Daoy (cell line): ENCODE measurements at places on chromosomes 1 and 21.

- DNase-seq = no peak
These were observed 1.7 kb downstream of the PRRX1 start for GRCh38 chr1:170665629-170666028.

DNA sequence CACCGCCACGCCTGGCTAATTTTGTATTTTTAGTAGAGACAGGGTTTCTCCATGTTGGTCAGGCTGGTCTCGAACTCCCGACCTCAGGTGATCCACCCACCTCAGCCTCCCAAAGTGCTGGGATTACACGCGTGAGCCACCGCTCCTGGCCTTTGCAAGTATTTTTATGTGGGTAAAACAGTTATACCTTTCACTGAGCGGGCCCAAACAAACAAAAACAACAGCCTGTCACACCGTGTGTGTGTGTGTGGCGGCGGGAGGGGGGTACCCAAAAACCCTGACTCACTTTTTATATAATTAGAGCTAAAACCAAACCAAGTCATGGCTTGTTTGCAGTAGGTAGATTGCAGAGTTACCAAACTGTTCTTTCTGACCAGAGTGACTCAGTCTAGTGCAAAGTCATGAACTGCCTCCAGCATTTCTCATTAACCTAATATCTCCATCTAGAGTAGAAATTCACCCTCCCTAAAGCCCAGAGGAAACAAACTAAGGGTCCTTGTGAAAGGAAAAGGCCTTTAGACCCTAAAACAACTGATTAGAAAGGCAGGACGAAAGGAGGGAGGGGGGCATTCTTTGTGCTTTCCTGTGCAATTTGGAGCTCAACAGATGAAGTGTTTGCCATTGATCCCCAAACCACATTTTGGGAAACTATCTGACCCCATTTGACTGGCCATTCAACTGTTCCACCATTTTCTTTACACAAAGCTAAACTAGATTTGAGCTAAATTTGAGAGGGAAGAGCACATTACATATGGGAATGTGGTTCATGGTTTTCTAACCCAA is 181.0 kb downstream of the DHRS3 start:
- peak; percentile 79 for DNase-seq

DNA sequence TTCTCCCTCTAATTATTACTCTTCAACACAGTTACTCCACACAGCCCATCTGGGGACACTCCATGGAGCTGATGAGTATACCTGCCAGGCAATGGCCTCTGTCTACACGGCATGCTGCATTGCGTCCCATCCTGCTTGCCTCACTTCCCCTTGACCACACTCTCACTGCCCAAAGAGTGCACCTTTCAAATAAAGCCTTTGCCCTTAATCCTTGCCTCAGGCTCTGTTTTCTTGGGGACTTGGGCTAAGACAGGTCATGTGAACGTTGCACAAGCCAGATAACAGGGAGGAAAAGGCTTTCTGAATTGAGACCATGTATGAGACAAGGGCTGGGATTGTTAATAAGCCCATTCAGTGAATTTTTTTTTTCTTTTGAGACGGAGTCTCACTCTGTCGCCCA is 40.0 kb upstream of the SIM2 start:
- DNase-seq = no peak

DNA sequence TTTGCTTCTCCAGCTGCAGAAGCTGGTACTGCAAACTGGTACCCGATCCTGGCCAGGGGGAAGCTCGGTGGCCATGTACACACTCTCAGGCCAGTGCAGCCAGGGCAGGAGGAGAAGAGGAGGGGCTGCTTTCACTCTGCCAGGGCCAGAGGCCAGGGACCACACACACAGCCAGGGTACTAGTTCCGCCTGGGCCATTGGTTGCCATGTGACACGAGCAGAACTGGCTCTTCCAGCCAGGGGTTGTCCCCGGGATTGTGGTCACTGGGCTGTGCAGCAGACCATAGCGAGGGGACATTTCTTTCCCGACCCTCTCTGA is 3.7 kb upstream of the SHISAL2A start:
- no peak for DNase-seq

DNA sequence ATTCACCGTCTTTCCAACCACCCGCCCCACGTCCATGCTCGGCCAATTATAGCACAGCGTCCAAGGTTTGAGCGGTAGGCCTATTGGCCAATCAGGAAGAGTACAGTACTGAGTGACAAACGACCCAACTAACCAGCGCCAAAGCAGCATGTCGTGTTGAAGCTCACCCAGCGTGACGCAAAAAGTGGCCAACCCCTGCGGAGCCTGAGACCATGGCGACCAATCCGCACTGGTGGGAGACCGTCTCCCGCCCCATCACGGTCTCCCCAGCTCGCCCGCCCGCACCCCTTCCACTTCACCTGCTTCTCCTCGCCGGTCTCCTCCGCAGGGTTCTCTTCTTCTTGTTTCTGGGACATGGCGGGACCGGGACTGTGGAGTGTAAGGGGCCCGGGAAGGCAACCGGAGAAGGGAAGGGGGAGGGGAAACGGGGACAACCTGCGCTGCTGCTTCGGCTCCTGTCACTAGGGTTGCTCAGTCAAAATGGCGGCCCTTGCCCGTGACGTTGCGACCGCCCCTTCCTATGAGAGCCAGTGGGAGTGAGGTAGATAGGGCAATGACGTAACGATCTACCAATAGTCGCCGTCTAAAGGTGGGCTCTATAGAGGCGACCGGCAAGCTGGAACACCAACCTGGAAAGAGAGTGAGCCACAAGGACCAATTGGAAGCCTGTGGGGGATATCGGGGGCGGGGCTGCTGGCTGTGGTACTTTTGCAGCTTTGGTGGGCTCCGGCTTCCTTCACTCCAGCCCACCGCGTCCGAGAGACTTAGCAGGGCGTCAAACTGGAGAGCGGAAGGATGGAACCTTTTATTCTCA is at the start of gene ENSA:
Gene ENSA, minus strand, starts transcription at position 498 of the 814 bp plus-strand sequence. Its CDS starts 142 bp downstream, at position 356.
- DNase-seq = peak; percentile 100

DNA sequence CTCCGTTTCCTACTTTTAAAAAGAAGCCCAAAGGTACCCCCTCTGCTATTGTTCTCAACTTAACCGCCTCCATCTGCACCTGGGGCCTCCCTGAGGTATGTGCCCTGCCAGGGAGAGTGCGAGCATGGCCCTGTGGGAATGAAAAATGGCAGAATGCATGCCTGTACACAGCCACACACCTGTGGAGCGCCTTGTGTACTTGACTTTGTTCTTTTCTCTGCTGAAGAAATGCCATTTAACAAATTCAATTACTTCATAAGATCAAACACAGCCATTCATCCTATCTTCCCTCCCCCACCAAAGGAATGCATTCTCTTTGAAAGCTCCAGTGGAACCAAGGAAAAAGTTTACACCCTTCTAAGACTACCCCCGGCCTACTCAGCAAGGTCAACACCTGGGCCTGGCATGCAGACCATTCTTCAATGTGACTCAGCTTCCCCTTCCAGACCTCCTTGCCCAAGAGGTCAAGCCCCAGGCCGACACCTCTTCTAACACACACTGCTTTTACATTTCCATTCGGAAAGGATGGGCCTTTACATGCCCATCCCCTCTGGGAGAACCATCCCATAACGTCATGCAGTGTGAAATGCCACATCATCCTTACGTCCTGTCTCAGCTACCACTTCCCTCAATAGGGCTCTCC is 123.7 kb downstream of the SMYD2 start:
- DNase-seq = peak; percentile 47

- DNase-seq = no peak
These were observed 50.0 kb upstream of the SLC19A1 start for GRCh38 chr21:45592208-45592619.

- no peak for DNase-seq
These were observed 168.8 kb downstream of the TNR start for GRCh38 chr1:175574566-175574965.

GRCh38 chr1:145827966-145828365 is 4.0 kb downstream of the POLR3C start:
- no peak for DNase-seq

GRCh38 chr1:108732398-108732797 is 14.1 kb upstream of the STXBP3 start:
- no peak for DNase-seq

DNA sequence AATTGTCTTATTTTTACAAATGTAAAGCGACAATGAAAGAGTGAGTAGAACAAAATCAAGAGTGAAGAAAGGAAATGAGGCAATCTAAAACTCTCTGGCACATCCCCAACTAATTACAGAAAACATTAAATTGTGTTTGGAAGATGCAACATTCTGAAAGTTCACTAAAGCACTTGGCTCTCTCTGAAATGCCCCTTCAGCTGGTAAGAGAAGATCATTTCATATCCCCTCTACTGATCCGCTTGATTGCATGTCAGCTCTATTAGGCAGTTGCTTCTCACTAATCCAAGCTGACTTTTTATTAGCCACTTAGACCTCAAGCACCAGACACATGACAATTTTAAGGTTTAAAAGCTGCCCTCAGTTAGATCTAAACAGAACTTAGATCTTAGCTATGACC is 262.8 kb upstream of the PRMT6 start:
- DNase-seq = no peak

GRCh38 chr1:95832370-95832769 is 598.4 kb downstream of the RWDD3 start:
- DNase-seq = no peak

GRCh38 chr1:173175514-173176145 is 31.5 kb downstream of the TNFSF4 start:
- no peak for DNase-seq

DNA sequence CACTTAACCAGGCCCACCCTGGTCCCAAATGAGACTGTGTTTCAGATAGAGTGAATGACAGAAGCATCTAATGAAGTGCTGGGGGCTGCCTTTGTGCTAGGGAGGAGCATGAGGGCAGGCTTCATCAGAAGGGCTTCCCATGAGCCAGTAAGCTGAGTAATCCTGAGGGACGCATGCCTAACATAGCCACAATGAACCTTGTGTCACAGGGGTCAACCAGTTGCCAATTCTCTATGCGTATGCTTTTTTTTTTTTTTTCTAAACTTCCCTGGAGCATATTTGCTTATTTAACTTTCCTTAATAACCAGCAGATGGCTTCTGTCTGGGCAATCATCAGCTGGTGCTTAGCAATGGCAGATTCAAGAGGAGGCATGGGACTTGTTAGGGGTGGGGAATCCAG is 25.5 kb upstream of the CYP2J2 start:
- no peak for DNase-seq

DNA sequence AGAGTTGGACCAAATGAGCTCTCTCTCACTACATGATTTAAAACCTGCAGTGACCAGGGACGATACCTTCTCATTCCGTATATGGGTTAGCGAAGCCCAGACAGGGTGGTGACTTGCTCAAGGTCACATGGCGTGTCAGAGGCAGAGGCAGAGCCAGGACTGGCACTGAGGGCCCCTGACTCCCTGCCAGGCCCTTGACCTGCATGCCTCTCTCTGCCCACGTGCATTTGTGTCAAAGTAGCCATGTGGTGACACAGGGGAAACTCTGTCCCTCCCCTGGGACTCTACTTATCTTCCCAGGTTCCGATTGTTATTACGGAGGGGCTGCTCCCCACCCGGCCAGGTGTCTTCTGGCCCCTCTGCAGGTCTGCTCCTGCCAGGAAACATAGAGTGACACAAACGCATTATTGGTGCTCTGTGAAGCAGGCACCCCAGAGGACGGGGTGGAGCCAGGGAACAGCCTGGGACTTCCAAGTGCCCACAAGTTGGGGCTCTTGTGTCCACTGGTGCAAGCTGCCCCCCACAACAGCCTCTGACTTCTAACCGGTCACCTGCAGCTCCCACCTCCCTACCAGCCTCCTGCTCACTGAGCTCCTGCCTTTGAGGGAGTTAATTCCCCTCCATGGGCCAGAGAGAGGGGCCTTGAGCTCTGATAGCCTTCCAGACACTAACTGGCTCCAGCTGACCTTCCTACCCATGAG is 7.3 kb upstream of the TINAGL1 start:
- no peak for DNase-seq

DNA sequence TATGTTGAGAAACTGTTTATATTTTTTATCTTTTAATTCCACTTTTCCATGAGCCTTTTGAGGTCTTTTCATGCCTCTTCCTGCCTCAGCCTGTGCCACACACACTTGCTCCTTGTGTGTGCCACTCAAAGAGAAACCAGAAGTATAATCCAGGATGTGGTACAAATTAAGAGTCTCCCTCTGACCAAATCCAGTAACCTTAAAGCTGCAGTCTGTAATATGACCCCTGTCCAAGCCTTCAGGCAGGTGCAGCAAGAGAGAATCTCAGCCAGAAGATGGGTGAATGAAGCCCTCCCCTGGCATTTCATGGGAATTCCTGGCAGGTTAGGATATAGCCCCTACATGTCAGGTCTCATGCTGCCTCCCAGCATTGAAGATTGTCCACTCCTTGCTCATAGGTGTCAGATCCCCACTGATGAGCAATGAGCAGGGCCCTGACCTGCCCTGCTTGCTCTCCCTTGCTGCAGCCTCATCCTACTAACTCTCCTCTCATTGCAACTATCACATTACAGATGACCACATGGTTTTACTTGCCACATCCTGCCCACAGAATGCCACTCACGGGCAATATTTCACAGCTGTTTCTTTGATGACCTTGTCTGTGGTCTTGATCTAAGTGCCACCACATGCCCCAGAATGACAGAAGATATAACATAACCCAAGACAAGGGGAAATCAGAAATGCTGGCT is 169.3 kb downstream of the SEC16B start:
- DNase-seq = peak; percentile 36

DNA sequence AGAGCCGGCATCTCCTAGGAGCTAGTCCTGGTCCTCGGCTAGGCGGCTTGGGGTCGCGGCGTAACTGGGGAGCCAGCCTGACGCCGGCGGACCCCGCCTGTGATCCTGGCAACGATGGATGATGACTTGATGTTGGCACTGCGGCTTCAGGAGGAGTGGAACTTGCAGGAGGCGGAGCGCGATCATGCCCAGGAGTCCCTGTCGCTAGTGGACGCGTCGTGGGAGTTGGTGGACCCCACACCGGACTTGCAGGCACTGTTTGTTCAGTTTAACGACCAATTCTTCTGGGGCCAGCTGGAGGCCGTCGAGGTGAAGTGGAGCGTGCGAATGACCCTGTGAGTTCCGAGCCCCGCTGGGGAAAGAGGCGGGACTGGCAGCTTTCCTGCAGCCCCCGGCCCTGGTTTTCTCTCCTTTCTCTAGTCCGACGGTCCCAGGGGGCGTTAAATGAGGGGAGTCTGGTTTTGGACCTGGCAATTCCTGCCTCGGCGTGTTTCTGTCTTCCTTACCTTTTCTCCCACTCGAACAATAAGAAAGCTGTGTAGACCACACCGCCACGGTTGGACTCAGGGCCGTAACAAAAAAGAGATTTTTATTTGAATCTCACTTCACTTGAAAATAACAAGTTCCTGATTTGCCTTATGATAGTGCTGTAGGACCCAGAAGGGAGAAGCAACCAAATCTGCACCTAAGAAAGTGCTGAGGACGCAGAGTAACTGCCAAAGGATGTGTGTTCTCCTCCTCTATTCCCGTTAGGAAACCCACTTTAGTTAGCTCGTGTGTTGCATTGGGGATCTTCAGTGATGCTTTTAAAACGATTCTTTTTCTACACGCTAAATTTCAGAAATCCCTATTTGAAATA is at the start of gene SPRTN:
Gene SPRTN, plus strand, starts transcription at position 24 of the 859 bp plus-strand sequence. Its CDS starts 91 bp downstream, at position 115.
- DNase-seq = no peak

DNA sequence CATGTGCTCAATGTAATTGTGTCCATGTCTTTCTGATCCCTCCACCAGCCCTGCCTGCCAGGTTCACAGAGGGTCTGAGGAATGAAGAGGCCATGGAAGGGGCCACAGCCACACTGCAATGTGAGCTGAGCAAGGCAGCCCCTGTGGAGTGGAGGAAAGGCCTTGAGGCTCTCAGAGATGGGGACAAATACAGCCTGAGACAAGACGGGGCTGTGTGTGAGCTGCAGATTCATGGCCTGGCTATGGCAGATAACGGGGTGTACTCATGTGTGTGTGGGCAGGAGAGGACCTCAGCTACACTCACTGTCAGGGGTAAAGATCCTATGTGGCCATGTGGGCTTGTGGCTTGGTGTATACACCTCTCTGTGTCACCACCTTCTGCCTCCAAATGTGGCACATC is 91.4 kb downstream of the OBSCN start:
- no peak for DNase-seq
